ENCODE measurements at places on chromosomes 11 and 22. TPM values are rescaled to one million over a fixed set of nuclear protein-coding genes. Genes with fewer than 3 reads are reported as not detected.

- no peak for DNase-seq
Measured at GRCh38 chr11:22407921-22408320, 69.7 kb downstream of the SLC17A6 start.

DNA sequence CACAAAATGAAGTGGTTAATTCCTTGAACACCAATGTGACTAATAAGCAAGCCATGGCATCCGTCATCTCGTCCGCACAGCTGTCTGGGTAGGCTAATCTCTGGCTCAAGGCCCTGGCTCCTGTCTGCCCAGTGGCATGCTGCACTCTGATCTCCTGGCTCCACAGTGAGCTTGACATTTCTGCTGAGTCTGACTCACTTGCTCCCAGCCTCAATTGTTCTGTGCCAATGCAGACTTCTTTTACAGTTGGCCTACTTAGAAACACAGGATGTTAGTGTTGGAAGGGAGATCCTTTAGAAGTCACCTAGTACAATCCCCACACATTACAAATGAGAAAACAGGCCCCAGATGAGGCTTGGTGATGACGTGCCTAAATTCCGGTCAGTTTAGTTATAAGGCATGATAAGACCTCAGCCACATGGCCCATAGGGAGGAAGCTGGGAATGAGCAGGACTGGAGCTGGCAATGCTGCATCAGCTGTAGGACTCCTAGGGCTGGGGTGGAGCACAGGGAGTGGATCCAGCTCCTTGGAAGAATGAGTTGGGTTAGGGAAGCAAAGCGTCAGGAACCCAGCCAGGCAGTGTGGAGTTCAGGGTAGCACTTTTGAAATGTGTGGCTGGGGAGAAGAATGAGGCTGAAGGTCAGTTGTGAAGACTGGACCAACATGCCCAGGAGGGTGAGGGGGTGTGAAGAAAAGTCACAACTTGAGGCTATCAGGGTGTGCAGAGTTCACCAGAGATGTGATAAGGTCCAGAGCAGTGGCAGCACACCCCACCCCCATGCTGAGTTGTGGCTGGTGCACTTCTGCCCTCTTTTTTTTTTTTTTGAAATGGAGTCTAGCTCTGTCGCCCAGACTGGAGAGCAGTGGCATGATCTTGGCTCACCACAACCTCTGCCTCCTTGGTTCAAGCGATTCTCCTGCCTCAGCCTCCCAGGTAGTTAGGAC is 70.2 kb upstream of the EED start:
- peak; percentile 98 for DNase-seq

OR51E2 gene
- not detected for total RNA-seq

DNA sequence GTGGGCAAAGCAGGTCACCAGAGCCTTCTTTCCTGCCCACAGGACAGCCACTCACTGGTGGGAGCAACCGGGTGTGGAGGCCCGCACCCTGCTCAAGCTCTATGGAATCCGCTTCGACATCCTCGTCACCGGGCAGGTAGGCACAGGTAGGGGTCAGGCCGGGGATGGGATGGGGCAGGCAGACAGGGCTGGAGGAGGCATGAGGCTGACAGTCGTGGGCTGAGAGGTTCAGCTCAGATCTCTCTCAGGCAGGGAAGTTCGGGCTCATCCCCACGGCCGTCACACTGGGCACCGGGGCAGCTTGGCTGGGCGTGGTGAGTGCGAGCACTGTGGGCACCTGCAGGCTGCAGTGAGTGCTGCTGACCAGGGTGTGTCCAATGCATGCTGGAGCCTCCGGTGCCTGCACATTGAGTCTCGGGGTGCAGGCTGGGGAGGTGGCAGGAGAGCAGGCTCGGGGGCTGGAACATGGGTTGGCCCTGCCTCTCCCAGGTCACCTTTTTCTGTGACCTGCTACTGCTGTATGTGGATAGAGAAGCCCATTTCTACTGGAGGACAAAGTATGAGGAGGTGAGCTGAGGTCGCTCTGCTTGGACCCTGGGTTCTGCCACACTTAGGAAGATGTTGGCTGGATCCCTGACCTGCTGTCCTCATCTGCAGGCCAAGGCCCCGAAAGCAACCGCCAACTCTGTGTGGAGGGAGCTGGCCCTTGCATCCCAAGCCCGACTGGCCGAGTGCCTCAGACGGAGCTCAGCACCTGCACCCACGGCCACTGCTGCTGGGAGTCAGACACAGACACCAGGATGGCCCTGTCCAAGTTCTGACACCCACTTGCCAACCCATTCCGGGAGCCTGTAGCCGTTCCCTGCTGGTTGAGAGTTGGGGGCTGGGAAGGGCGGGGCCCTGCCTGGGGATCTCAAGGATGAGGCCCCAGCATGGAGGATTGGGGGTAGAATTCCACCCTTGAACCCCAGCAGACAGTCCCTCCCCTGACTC is 6.3 kb downstream of the SLC7A4 start:
- no peak for DNase-seq

DNA sequence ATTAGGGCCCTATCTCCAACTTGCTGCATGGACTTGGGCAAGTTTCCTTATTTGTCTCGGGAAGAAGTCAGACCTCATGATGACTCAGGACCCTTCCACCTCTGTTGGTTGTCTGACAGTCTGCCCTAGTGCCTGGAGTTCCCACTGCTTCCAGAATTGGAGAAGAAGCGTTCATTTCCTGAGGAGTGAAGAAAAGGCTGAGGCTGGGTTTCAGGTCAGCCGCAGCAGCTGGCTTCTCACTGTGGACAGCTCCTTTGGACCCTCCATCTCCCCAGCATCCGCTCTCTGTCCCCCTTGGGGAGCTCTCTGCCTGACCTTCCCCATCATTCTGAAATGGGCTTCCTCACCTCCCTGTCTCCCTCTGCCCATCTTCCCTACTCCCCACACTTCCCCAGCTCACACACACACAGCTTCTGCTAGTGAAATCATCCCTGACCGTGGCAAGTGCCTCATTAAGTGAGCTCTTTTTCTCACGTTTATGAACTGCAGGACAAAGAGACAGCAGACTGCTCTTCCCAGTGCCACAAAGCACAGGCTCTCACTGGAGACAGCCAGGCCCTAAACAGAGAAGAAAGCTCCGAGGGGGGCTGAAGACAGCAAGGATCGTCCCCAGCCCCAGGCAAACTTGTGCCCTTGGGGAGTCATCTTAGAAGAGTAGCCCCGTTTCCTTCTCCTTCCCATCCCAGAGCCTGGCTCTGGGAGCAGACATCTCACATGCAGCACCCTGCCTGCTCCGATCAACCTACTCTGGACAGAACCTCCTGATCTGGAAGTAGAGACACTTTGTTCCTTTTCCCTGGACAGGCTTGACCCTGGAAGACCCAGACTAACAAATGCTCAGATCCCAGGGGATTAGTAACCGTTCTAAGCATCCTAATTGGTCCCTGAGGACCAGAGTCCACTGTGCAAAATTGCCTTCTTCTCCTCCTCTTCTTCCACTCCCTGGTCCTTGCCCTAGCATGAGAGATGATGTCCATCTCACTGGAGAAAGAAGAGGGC is 157.9 kb downstream of the FEZ1 start:
- peak; percentile 12 for DNase-seq

GRCh38 chr11:76781807-76782530 is 1.2 kb upstream of the TSKU start:
- DNase-seq = no peak

FOLR2 gene
- not detected for total RNA-seq

DNA sequence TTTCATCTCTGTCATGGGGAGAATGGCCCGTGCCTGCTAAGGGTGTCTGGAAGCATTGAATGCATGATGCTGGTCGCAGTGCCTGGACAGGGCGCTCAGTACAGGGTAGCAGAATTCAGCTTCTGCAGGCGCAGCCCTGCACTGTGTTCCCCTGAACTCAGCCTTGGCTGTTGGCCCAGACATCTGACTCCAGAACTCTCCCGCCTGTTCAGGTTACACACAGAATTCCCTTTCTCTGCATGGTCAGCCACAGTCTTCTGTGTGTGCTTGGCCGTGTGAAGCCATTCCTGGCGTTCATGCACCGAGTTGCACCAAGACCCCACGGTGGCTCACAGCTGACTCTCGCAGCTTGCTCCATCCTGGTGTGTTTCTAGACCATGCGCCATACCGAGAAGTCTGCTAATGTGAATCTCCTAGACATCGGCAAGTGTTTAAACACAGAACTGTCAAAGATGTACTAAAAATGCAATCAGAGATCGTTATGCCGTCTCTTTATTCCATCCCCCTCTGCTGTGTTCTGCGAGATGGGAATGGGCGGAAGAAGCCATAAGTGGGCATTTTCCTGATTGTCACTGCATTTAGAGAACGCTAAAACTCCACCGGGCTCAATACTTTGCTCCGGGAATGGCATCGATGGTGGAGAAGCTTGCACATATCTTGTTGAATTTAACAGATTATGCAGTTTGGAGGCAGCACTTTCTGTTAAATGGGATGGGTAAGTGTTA is 55.6 kb downstream of the MPPED1 start:
- no peak for DNase-seq

GRCh38 chr11:12157241-12157661 is 46.9 kb downstream of the MICAL2 start:
- DNase-seq = peak; percentile 77

MS4A2 gene
- not detected for total RNA-seq

DNA sequence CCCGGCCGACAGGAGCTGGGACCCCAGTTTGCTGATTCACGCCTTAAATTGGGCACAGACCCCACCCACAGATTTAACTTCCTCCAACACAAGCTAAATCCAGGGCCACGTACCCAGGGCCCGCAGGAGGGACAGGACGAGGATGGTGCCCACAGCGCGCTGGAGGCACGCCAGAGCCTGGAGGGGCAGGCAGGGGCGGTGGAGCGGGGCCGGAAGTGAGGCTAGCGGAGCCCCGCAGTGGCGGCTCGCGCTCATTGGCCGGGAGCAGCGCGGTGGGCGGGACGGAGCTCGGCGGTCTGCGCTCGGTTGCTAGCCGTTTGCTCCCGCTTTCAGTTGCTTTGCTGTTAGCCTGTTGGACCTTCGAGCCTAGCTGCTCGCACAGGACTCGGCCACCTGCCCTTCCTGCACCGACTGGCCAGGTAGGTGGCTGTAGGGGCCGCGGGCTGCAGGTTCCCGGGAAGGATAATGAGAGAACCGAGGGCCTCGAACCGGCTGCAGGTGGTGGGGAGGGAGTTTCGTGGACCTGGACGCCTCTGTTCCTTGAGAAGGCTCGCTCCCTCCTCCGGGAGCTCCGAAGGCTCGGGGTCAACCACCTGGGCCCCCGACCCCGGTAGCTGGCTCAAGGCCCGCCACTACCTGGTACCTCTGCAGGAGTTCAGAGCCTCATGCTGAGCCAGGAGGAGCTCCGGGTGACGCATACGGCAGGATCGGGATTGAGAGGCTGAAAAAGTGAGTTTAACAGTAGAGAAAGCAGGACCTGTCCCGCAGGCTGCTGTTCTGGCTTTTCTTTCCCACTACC is at the start of gene CCDC134:
Gene CCDC134, plus strand, starts transcription at position 332 of the 799 bp plus-strand sequence. CDS start 8,212 bp downstream, outside the sequence.
- DNase-seq = peak; percentile 86

GRCh38 chr11:2796508-2797113 is 89.0 kb downstream of the CDKN1C start:
- no peak for DNase-seq

DNA sequence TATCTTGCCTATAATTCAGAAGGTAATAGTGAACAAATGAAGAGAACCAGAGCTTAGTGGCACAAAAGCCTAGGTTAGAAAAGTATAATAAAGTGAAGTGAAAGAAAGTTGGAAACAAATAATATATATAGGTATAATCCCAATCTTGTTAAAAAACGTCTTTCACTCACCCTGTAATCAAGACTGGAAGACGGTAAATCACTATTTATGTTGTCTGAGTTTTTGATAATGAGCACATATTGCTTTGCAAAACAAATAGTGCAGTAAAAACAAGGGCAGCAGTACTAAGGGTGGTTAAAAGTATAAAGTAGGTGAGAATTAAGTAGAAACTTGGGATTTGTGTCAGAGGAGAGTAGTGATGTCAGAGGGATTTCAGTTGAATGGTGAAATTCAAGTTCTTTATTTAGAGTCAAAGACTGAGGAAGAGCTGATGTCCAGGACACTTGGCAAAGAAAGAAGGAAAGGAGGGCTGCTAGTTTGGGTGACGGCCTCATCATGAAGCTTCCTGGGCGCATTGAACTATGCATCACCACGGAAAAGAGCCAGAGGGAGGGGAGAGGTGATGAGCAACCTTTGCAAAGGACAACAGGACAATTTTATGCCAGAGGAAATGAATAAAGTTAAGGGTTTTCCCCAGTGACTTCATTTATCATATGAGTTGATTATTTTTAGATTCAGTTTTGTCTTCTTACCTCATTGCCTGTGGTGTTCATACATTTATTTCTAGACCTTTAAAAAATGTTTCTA is 11.4 kb downstream of the NCAM1 start:
- DNase-seq = peak; percentile 37

SORL1 gene
- 4.9 TPM for total RNA-seq

DNA sequence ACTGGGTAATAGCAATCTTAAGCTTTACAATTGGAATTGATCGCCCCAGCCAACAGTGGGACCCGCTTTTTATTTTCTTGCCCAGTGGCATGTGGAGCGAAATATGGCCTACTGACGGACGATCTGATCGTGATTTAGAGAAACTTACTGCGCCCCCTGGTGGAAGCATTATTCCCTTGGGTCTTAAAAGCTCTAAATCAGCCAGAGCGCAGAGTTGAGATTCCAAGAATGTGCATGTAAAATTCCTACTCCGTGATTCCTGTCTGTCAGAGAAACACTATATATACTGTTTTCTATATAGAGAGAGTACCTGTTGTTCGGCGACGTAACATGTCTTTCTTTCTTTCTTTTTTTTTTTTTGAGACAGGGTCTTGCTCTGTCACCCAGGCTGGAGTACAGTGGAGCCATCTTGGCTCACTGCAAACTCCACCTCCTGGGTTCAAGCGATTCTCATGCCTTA is 3.7 kb upstream of the DPF2 start:
- DNase-seq = peak; percentile 77

ARHGEF12 gene
- 38.3 TPM for total RNA-seq

BEST1 gene
- total RNA-seq = not detected

- DNase-seq = no peak
Measured at GRCh38 chr22:46794067-46794466, 31.6 kb downstream of the TBC1D22A start.

DNA sequence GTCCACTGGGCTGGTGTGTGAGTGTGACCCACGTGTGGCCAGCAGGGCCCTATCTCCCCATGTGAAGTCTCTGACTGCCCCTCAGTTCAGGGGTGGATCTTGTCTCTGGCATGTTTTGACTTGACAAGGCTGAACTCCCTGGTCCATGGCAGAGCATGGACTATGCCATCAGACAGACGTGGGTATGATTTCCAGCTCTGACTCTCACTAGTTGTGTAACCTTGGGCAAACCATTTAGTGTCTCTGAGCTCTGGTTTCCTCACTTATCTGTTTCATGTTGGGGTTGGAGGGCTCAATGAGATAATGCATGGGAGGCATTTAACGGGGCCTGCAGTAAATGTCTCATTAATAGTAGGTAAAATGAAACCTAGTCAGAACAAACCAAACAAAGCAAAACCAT is 254.5 kb upstream of the NARS2 start:
- no peak for DNase-seq

GRCh38 chr11:129021295-129021694 is 78.6 kb upstream of the TP53AIP1 start:
- DNase-seq = no peak

- no peak for DNase-seq
Measured at GRCh38 chr11:22749536-22749935, 80.1 kb downstream of the SVIP start.

All from HT1080 (cell line).